ENCODE measurements at places on chromosomes 2 and 18.

GRCh38 chr2:172280571-172281361, 146.6 kb upstream of the ITGA6 start:
- no peak for DNase-seq

GRCh38 chr2:189347540-189347939, 93.7 kb upstream of the WDR75 start:
- DNase-seq, result no peak

GRCh38 chr2:47227532-47228279, 72.6 kb upstream of the STPG4 start:
- DNase-seq, result peak; percentile 46

- peak; percentile 37 for DNase-seq
Observed at GRCh38 chr2:199979832-199980628, 24.6 kb downstream of the MAIP1 start.

DNA sequence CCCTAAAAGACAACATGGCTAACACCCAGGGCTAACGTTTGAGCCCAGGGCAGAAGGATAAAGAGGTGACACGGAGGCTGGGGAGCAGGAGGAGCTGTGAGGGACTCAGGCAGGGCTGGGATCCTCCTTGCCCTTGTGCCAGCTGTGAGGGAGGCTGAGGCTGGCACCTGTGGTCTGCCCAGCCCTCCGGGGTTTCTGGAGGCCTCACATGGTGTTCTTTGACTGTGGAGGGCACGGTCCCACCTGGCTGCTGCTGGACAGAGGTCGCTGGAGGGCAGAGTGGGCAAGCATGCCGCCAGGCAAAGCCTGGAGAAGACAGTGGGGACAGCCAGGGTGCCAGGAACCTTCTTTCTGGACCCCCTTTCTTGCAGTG, 26.8 kb upstream of the CNNM3 start:
- no peak for DNase-seq
